Stimulated activated CD8-positive, alpha-beta memory T cell treated with anti-CD3 and anti-CD28 coated beads, Interleukin-4, amount 100 ng/mL, for 48 hours (primary cell): ENCODE measurements at places on chromosomes 16 and 17.

GRCh38 chr17:37756051-37756450 is 11.2 kb upstream of the HNF1B start:
- no peak for DNase-seq

- DNase-seq, result no peak
Measured at GRCh38 chr16:11603331-11603750, 16.6 kb upstream of the LITAF start.

DNA sequence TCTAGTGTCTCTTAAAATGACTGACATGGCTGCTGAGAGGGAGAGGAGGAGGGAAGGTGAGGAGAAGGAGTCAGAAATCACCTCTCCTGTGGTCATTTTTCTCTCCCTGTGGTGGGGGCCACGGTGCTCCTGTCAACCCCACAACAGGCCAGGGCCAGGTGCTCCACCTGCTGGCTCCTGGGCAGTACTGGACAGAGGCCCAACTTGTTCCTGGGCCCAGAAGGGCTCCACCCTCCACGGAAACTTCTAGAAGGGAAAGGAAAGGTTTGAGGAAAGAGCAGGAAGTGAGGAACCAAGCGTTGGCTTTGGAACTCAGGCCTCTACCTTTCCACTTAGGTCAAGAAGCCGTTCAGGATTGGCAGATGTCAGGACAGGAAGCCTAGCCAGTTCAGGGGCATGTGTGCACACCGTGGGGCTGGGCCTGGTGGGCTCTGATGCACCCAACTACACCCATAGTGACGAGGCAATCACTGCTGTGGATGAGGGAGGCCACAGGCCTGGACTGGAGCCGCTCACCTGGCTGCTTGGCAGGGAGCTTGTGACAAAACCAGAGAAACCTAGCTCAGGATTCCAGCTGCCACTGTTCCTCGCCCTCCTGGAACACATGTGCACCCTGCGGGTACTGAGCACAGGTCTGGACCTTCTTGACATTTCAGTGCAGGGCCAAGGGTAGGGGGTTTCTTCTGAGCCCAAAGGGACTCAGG is 36.1 kb downstream of the WNT3 start:
- peak; percentile 41 for DNase-seq

DNA sequence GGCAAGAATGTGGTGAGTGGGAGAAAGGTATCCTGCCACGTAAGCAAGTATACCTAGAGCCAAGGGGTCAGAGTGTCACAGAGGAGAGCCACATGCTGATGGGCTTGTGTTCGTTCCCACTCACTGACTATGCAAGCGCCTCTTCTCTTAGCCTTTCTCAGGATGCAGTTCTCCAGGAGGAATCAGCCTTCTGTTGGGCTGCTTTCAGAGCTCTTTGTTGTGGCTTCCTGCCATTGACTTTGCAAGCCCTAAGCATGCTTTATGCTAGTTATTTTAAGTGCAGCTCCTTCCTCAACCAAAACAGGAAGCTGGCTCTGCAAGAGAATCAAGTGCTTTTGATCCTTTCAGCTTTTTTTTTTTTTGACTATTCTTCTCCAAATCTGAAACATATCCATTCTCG is 66.6 kb downstream of the SIAH1 start:
- no peak for DNase-seq

DNA sequence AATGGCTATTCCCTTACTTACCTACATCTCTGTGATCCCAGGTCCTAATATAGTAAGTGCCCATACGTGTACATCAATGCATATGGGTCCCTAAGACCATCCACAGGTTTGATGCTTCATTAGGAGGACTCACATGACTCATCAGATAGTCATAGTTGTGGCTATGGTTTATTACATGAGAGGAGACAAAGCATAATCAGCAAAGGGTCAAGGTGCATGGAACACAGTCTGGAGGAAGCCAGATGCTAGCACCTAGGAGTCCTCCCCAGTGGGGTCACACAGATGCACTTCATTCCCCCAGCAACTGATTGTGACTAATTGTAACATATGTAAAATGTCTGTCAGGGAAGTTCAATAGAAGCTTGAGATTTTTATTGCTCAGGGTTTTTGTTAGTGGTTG is 42.8 kb downstream of the PHKB start:
- no peak for DNase-seq

GRCh38 chr16:53089434-53090285 is 34.9 kb downstream of the CHD9 start:
- DNase-seq, result no peak

DNA sequence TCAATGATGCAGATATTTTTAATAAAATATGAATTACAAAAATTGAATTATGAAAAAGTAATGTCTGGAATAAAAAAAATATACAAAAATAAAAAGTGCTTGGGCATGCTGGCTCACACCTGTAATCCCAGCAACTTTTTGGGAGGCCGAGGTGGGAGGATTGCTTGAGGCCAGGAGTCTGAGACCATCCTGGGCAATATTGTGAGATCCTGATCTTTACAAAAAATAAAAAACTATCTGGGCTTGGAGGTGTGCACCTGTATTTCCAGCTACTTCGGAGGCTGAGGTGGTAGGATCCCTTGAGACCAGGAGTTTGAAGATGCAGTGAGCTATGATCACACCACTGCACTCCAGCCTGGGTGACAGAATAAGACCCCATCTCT is 141.8 kb downstream of the NPIPB5 start:
- DNase-seq, result no peak

GRCh38 chr16:66418165-66418962 is 8.7 kb upstream of the BEAN1 start:
- DNase-seq, result peak; percentile 5

DNA sequence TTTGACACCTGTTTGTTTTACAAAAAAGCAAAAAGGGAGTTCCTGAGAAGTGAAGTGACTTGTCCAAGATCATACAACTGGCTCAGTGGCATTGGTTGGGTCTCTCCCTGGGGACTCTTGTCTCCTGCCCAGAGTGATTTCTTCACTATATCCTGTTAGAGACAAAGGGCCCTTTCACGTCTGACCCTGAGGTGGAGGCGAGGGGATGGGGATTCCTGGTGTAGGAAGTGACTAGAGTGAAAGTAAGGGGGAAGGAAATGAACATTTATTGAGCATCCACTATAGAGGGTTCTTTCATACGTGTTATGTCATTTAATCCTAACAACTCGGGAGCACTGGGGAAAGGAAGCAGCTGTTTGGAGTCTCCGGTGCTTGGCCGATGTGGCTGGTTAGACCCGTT is 9.0 kb downstream of the ITGB3 start:
- DNase-seq, result no peak

- no peak for DNase-seq
Measured at GRCh38 chr17:39115135-39115534, 36.3 kb downstream of the PLXDC1 start.

- DNase-seq, result no peak
Measured at GRCh38 chr16:7382521-7382920, 49.9 kb downstream of the RBFOX1 start.

DNA sequence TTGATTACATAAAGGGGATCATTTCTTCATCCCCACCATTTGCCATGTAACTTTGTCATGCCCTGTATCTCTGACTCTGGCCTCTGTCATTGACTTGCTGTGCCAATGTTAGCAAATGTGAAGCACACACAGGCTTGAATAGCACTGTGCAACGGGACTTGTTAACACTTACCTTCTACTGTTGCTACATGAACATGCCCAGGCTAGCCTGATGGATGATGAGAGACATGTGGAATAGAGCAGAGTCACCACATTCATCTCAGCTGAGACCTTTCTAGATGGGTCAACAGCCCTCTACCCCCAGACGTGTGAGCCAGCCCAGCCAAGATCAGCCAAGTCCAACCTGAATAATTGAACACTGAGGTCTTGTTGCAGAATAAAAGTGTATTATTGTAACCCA is 162.1 kb upstream of the SALL1 start:
- no peak for DNase-seq

- DNase-seq, result no peak
Measured at GRCh38 chr17:41322094-41322902, 6.8 kb upstream of the KRTAP17-1 start.

DNA sequence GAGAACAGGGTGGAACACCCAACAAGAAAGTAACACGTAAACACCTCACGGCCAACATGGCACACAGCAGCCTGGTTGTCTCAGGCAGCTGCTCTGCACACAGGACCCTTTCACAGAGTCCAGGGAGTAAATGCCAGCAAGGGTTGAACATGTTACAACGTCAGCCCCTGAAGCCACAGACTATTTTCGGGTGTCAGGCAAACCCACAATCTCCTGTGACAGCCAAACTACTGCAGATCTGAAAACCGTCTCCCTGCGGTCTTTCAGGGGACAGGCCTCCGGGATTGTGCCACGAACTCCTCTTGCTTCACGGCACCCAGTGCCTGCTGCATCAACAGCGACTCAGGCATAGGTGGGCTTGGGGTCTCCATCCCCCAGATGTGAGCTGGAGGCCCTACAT is 127.7 kb downstream of the XYLT1 start:
- DNase-seq, result peak; percentile 56

DNA sequence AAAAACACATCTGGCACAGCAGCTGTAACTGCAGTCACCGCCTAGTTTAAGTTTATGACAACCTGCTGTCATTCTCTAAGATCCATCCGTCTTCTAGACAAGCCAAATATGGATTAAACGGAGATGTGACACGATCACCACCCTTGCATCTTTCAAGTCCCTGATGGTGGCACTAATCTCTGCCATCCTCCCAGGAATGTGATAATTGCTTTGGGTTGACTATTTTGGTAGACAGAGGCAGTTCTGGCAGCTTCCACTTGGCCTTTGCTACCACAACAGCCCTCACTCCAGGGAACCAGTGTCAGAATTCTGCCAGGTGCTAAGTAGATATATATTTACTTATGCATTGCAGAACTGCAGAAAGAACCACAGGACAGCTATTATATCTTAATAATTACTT is 81.3 kb downstream of the ADCY9 start:
- DNase-seq, result no peak

GRCh38 chr17:48470388-48471034 is 40.5 kb upstream of the SKAP1 start:
- DNase-seq, result no peak

DNA sequence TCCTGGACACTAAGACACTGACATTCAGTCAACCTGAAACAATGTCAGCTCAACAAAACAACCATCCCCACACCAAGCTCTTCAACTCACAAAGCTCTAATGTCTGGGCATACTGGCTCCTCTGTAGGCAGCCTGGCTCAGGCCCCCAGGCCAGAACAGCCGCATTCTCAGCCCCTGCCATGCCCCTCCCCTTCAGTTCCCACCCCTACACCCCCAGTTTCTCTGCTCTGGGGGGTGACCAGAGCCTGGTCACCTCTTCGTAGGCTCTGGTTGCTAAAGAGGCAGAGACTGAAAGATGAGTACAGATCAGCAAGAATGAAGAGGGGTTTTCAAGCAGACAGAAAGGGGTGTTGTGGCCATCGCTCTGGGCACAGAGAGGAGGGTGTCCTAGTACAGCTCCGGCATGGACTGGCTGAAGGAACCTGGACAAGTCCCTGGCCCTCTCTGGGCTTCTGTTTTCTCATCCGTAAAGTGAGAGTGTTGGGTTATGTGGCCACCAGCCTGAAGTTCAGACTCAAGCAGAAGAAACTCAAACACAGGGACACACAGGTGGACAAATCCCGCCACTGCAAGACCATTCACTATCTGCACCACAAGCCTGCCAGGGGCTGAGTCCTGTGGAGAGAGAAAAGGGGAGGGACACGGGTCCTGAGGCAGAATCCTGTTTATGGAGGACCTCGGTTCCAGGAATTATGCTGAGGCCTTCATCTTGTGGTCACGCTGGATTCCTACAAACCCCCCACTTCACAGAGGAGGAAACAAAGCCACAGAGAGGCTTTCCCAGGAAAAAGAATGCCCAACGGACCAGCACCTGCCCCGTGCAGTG is 987 bp upstream of the SLC4A1 start:
- no peak for DNase-seq

DNA sequence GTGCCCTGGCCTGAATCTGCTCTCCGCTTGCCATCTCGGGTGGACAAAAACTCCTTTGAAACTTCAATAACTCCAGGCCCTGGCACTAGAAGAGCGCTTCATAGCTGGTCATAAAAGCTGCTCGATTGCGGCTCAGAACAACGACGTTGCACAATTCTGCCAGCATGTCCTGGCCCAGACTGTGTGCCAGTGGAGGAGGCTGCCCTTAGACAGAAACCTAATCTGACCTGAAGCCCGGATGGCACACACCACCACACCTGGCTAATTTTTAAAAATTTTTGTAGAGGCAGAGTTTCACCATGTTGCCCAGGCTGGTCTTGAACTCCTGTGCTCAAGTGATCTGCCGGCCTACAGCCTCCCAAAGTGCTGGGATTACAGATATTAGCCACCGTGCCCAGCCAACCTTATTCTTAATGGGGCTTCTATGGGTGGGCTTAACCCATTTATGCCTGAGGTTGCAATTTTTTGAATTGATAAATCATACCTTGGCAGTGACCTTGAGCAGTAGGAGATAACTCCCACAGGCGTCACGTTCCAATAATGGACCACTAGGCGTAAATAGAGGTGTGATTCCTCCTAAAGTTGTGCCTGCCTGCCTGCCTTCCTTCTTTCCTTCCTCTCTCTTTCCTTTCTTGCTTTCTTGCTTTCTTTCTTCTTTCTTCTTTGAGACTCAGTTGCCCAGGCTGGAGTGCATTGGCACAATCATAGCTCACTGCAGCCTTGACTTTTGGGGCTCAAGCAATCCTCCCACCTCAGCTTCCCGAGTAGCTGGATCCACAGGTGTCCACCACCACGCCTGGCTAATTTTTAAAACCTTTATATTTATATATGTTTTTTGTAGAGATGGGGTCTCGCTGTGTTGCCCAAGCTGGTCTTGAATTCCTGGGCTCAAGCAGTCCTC is 1.1 kb upstream of the PPL start:
- no peak for DNase-seq

GRCh38 chr16:75288181-75288580 is 36.8 kb upstream of the BCAR1 start:
- DNase-seq, result no peak

DNA sequence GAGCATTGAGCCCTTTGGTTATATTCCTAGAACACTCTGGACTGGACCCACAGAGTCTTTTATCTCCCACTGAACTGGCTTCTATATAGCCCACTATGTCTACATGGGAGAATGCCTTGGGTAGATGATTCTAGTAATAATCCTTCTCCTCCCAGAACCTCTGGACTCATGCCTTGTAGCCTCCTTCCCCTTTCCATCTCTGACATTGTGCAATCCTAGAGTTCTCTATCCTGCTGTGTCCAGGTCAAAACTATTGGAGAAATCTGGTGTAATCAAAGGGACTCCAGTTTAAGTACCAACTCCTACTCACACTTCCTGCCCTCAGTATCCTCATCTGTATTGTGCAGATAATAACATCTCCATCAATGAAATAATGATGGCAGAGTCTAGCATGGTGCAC is 9.1 kb downstream of the RCVRN start:
- DNase-seq, result no peak

GRCh38 chr16:50310308-50311133 is 44.2 kb downstream of the ADCY7 start:
- peak; percentile 21 for DNase-seq
